Right ventricle myocardium inferior (tissue), 1 donor: ENCODE measurements at places on chromosomes 3 and 15. TPM values are rescaled to one million over a fixed set of nuclear protein-coding genes. Genes with fewer than 3 reads are reported as not detected.

GRCh38 chr15:65323071-65323511 lies 18.6 kb downstream of the RNU5B-1 start:
- DNase-seq = peak; percentile 76

DNA sequence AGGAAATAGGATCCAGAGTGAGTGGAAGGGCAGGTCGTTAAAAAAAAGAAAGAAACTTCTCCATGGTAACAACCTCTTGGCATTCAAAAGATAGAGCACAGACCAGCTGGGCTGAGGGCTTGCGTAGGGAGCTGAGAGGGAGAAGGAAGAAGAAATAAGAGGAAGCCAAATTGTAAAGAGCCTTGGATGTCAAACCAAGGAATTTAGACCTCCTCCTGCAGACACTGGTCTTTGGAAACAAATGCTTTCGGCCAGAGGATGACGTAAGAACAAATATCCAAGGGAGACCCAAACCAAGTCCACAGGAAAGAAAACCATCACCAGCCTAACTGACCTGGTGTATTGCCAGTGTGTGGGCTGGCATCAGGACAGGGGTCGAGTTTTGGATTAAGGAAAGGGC lies 155.2 kb downstream of the UACA start:
- DNase-seq = no peak

- peak; percentile 55 for DNase-seq
Measured at GRCh38 chr3:13017361-13018042, 55.7 kb downstream of the IQSEC1 start.

DNA sequence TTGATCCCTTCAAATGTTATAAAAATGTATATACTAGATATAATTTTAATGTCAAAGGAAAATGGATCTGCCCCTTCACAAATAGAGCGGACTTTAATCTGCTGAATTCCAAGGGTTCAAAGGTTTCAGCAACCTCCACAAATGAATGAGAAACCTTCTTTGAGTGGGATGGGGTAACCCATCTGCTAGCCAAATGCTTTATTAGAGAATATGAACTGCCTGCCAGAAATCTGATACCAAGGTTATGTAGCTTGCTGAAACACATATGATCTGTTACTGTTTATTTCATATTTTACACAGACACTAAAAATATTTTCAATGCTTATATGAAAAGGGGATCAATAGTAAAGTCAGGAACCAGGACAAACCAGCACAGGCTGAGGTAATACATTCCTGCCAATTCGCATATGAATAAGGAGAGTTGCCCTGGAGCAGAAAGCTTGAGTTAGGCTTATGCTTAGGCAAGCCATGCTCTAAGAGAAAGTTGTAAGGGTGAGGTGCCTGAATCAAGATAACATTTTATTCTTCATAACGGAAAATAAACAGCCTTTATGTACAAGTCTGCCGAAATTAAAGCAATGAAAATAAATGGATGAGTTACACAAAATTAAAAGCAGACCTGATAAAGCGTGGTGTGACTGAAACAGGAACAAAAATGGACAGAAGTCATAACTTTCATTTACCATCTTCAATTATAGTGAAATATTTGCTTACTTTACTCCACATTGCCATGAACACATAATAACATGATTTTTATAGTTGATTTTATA lies 26.5 kb downstream of the PLOD2 start:
- DNase-seq = no peak

DNA sequence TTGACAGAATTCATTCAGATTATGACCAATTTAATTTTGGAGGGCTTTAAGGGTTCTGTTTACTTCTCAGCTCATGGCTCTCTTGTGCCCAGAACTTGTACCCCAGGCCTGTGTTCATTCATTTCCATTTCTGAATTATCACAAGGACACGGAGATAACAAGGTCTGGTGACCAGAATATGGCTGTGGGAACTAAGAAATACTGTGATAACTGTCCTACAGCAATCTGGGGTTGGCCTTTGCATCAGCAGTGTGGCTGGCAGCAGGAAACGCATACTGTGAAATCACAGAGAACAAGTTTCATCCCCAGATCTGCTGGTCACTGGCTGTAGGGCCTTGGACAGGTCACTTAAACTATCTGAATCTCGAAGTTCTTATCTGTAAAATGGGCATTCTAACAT lies 41.8 kb upstream of the TPM1 start:
- DNase-seq = no peak

DNA sequence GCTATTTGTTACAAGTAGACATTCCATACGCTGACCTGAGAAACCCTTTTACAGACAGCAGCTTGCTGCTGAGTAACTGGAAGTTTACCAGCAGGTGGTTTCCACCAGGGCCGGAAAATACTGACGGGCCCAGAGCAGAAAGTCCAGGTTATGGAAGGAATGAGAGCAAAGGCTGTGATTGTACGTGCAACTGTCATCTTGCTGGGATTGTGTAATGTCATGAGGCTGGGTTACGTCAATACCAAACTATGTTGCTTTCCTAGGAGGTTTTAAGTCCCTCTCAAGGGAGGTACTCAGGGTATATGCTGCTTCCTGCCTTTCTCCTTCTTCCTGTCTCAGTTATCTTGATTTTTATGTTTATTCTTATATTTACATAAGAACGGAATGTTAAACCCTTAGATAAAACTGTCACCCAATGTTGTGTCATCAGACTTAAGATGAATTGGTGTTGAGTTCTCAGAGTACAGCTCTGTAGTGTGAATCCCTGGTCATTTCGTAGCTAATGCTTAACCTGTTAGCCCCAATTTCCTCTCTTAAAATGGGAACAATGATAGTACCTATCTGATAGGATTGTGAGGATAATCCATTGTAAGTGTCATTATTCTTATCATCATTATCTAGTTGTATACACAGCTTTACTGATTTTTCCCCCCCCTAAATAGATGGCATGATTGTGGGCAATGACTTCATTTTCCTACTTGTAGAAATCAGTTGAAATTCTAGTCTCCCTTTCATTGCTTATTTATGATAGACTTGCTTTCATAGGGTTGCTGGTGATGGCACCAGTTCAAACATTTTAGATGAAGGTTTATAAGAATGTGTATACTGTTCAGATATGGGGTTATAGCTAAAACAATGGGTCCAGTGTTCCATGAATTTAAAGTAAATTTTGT lies 101.4 kb downstream of the FNDC3B start:
- no peak for DNase-seq

GRCh38 chr3:119469418-119470189 lies 841 bp downstream of the POGLUT1 start:
- DNase-seq = no peak

GRCh38 chr3:101195951-101196713 lies 124.2 kb downstream of the IMPG2 start:
- no peak for DNase-seq

GRCh38 chr3:110293660-110294059 lies 778.0 kb upstream of the NECTIN3 start:
- DNase-seq = no peak

- DNase-seq = no peak
Measured at GRCh38 chr3:153437666-153438065, 275.6 kb downstream of the RAP2B start.

GRCh38 chr3:32352563-32352962 lies 39.1 kb upstream of the CMTM7 start:
- no peak for DNase-seq

The SPSB4 gene
- 7.1 TPM for total RNA-seq

The ALS2CL gene
- 36.9 TPM for total RNA-seq

The NUP210 gene
- total RNA-seq = 3.5 TPM

The CISH gene
- 13.2 TPM for total RNA-seq

The SNX1 gene
- 90.7 TPM for total RNA-seq
